ENCODE measurements at places on chromosomes 1 and 21.

DNA sequence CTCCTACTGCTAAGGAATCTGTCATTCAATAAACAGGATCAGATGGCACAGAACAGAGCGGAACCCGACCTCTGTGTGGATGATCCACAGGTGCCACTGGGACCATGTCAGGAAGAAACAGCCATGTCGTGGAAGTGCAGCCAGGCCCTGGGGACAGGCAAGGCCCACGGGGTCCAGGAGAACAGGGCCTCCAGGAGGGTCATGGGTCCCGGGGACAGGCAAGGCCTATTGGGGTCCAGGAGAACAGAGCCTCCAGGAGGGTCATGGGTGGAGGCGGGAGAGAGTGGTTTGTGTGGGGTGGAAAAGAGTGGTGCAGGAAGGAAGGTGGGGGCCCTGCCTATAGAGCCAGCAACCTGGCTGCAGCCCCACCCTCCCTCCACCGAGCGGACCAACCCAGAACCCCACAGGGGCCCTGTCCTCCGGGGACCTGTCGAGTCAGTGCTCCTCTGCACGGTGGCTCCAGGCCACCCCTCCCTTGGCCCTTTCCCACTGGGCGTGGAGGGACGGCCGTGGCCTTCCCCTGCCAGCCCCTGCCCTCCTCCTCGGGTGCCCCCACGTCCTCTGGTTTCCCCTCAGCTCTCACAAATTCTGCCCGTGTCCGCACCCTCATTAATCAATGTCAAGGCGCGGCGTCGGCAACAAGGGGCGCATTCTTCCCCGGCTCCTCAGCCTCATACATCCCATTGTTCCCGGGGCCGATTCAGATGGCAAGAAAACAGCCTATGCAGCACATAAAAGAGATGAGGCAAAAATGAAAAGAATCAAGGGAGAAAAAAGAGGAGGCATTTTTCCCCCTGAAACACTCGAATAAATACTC is 146.4 kb downstream of the PRDM16 start:
- no peak for DNase-seq

DNA sequence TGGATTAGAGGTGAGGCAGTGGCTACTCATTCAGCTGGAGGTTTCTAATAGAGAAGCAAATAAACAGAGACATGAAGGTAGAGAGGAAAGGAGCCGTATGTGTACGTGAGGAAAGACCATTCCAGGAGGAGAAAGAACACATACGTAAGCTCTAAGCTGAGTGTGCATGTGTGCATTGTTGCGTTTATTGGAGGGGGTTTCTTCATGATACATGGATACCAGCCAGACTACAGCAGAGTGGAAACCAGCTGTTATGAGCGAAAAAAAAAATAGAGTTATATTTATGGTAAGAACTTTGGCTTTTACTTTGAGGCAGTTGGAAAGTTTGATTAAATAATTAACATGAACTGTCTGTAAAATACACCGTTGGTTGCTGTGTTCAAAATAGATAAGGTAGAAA is 173.4 kb upstream of the RGS18 start:
- no peak for DNase-seq

GRCh38 chr1:162389021-162389818 is 7.7 kb downstream of the C1orf226 start:
- DNase-seq = no peak

GRCh38 chr21:18058731-18059398 is 185.8 kb upstream of the CHODL start:
- no peak for DNase-seq

DNA sequence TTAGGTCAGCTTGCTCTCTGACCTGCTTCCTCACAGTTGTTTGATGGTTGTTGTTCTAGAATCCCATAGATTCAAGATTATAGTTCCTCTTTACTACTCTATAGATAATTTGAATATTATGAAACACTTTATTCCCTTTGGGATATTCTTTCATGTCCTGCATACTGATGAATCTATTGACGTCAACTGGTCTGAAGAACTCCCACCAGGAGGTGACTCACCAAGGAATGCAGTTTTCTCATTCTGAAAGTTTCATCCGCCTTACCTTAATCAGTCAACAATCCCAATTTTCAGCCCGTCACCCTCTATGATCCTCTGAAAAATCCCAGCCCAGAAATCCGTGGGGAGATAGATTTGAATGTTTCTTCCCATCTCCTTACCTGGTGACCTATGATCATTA is 834.1 kb upstream of the PRMT6 start:
- no peak for DNase-seq

GRCh38 chr1:10724948-10725847 is 71.2 kb downstream of the CASZ1 start:
- DNase-seq = no peak

DNA sequence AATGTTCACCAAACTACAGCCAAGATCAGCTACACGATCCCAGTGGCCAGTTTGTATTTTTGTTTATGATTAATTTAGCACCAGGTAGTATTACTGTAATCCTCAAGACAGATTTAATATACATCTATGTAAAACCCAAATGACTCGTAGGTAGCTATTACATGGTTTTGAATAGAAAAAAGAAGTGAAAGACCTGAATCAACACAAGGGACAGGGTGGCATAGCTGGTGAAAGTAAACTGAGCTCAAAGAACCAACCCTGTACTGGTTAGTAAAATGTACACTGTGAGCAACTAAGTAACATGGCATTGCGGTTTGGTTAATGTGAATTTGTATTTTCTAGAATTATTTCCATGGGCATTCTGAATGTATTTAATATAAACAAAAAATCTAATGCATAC is 8.8 kb downstream of the GPATCH2 start:
- no peak for DNase-seq

GRCh38 chr1:45490121-45490625 is 790 bp downstream of the TESK2 start:
- DNase-seq = no peak

GRCh38 chr1:161200421-161200991 is 1.7 kb upstream of the ADAMTS4 start:
- no peak for DNase-seq

DNA sequence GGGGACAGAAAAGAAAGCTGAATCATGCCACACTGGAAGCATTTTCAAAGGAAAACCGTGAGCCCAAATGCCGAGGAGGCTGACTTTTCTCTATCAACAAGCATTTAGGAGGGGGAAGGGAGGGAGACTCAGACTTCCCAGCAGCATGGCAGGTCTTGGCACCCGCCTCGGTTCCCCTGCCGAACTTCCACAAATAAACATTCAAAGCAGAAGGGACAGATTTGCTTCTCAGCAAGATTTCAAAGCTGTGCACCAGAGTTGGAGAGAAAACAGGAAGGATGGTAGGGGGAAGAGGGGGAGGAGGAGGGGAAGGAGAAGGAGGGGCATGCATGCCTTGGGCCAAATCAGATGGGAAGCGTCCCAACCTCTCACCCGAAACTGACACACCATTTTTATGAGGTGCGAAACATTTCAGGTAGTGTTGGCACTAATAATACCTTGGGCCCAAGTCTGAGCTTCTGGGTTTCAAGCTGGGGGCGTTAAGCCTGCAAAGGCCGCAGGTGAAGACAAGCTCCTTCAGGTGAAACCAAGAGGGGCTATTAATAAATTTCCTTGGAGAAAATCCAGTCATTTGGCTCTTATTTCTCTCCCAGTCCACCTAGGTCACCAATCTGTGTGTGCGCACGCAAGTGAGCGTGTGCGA is 26.4 kb downstream of the ABCA4 start:
- no peak for DNase-seq

- DNase-seq = no peak
Measured at GRCh38 chr1:192756314-192756713, 52.5 kb upstream of the RGS2 start.

DNA sequence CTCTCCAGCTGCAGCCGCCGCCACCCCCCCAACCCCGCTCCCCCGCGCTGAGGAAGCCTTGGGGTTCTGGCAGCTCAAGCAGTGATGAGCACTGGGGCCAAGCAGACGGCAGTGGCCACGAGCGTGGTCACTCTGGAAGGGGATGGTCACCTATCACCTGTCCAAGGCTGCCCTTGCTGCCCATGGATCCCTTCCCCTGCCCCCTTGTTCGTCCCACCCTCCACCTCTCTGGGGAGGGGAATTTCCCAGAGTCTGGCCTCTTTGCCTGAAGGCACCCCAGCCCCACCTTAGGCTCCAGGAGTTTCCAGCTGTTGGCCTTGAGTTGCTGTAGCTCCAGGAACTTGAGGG is 7.2 kb upstream of the SMIM12 start:
- no peak for DNase-seq

DNA sequence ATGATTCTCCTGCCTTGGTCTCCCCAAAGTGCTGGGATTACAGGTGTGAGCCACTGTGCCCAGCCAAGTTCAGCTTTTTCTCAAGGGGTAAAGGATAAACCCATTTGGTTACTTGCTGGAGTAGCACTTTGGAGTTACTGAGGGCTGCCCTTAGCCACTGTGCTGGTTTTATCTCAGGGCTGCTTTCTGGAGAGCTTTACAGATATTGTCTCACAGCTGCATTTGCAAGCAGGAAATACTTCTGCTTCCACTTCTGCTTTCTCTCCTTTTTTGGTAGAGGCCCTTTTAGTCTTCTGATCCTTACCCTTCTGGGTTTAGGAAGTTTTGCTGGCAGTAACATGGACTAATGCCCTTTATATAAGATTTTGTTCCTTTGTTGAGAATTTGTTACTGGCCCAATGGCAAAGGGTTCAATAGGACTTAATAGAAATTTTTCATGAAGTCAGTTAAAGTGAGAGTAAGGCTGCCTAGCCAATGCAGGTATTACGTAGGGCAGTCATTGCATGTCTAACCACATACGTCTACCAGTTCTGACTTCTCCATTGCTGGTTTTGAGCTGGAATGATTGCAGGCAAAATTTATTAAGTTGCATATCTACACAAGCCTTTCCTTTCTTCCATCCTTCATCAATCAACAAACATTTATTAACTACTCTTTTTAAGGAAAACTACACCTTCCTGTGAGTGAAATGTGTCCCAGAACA is 24.4 kb downstream of the CAP1 start:
- DNase-seq = no peak

DNA sequence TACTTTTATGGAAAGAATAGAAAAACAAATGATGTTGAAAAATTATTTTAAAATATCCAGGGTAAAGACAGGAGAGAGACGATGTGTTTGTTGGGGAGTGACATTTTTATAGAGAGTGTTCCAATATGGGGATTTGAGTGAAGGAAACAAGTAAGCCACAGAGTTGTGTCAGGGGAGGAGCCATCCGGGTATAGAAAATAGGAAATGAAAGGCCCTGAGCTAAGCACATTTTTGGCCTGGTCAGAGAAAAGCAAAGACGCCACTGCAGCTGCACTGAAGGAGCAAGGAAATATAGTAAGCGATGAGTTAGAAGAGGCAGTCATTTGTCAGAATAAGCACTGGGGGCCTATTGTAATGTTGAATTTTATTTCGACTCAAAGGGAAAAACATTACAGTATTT is 107.3 kb upstream of the ADGRL4 start:
- no peak for DNase-seq

- DNase-seq = no peak
Measured at GRCh38 chr1:9269721-9270120, 23.0 kb upstream of the SPSB1 start.

GRCh38 chr1:209850342-209850979 is 22.7 kb downstream of the UTP25 start:
- DNase-seq = no peak

DNA sequence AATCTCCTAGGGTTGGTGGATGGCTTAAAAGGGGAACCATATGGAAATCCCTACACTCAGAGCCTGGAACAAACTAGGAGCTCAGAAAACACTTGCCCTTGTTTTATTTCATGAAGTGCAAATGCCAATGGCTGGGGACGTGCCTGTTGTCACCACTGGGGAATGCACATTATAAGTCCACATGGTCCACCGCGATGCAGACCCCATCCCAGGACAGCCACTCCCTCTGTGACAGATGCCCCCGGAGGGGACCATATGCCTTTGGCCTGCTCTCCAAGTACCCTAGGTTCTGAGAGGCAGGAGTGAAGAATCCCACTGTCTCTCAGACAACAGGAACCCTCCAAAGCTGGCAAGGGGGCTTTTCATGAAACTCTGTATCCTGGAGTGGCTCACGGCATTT is 42.3 kb downstream of the LRP8 start:
- DNase-seq = no peak

DNA sequence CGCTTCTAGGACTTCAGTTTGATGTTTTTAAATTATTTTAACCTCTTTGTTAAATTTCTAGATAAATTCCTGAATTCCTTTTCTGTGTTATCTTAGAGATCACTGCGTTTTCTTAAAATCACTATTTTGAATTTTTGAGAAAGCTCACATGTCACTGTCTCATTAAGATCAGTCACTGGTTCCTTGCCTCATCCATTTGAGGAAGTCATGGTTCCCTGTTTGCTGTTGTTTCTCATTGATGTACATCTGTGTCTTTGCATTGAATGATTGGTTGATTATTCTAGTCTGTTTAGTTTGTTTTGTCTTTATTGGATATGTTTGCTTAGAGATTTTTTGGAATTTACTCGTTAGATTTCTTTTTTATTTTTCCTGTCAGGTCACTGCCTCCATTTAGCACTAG is 50.1 kb downstream of the CRP start:
- no peak for DNase-seq

DNA sequence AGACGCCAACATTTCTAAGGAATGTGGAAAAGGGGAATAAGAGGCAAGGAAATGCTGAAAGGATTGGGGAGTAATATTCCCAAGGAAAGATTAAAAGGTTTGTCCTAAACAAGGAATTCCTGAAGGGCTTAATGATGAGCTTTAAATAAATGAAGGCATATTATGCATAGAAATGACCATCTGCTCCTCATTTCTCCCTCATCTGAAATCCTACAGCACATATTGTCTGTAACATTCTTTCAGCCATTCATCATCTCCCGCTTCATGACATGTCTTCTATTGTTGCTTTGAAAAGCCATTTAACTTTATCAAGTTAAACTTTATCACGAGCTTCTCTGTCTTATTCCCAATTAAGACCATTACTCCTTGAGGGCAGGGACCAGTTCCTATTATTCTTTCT is 608.7 kb upstream of the PLXNA2 start:
- DNase-seq = no peak

DNA sequence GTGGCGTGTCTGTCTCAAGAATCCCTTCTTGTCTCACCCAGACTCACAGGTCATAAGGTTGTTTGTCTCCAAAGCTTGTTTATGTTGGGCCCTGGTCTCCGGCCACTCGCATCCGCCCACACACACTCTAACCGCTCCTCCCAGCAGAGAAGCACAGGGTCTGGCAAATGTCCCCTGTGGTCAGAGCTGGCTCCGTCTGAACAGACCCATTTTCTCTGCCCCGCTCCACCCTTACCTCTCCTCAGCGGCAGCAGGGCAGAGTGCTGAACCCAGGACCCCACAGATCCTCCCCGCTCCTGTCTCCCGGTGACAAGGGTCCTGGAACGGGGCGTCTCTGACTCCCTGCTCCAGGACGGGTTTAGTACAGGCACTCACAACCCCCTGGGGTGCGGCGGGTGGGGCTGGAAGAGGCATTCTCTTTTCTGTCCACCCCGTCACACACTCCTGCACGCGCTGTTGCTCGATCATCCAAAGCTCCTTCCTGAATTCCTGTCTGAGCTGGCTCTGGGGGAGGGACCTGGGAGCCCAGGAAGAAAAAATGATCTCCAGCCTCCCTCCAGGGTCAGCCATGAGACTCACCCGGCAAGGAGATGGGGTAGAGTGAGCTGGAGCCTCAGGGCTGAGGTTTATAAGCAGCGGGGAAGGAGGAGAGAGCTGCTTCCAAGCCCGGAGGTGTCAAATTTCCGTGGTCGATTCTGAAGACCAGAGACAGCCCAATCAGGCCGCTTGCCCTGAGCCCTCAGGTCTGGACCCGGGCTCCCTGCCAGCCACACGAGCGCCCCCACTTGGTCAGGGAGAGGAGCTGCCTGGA is at the start of gene S100A13:
Gene S100A13 (minus strand): TSS at position 602 of the 811 bp plus-strand sequence. CDS start 1,033 bp downstream, outside the sequence.
- DNase-seq = no peak

All from stimulated activated CD8-positive, alpha-beta memory T cell treated with anti-CD3 and anti-CD28 coated beads, Interleukin-7, amount 100 ng/mL, for 1 hour (primary cell).